ENCODE measurements at places on chromosomes 7 and 10. TPM values are rescaled to one million over a fixed set of nuclear protein-coding genes. Genes with fewer than 3 reads are reported as not detected.
A peak's percentile ranks its signal among the peaks of the same experiment; 100 is the strongest.

SFTPA1 gene
- total RNA-seq: not detected

HKDC1 gene
- 0.19 TPM for total RNA-seq

ZNF277 gene
- 32.0 TPM for total RNA-seq

DNA sequence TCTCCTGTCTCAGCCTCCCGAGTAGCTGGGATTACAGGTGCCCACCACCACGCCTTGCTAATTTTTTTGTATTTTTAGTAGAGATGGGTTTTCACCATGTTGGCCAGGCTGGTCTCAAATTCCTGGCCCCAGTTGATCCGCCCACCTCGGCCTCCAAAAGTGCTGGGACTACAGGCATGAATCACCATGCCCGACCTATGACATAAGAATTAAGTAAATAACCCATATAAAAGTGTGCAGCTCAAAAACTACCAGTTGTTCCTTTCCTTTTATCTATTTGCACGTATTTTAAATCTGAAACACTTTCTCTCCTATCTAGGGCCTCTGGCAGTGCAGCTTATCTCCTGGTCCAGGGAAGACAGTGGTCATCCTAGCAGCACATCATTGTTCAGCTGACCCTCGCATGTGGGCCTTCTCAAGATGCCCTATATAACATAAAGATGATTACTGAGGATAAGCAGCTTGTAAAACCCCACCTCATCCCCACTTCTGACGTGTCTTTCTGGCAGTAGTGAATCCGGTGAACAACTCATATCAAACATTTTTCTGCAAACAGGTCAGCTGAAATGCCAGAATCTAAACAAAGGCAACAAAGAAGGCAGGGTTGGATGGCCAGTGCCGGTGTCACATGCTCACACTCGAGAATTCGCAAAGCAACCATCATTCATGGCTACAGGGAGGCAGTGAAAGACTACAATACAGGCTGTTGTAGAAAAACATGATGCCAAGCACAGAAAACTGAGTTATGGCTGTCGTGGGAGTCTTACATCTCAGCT, 36.0 kb upstream of the KCNIP2 start:
- no peaks in the 10 kb centered on the region for H3K4me1 ChIP-seq
- H3K27me3 ChIP-seq: no peaks in the 10 kb centered on the region
- H3K4me3 ChIP-seq: no peak overlapping the region
- H3K27ac ChIP-seq: no peak overlapping the region

DNA sequence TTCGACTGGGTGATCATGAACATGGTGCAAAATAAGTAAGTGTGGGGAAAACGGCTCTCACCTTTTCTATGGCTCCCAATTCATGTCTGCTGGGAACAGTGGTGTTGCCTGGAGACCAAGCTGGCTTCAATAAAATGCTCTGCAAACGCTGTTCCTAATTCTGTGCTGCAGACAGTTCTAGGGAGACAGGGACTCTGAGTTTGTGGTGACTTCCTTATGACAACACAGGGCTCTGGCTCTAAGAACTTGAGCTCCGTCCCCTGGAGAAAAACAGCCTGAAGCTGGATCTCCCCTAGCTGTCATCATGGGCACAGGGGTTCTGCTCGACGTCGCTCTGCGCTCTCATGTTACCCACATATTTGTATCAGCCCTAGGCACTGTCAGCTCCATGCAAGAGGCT, 61.0 kb upstream of the INSYN2A start:
- no peaks in the 10 kb centered on the region for H3K27me3 ChIP-seq
- H3K4me1 ChIP-seq: no peaks in the 10 kb centered on the region
- no peak for DNase-seq
- no peaks in the 10 kb centered on the region for H3K36me3 ChIP-seq

DNA sequence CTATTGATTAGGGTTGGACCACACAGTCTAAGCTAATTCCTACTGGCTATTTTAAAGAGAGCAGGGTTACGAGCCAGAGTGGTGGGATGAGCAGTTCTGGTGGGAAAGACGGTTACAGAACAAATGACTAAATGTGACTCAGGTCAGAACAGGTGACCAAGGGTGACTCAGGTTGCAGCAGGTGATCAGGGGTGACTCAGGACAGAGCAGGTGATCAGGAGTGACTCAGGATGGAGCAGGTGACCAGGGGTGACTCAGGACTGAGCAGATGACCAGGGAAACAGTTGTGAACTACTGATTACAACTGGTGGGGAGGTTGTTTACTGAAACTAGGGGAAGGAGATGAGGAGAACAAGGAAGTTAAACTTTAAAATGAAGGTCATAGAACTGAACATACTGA, 366.3 kb downstream of the ABCA13 start:
- H3K4me3 ChIP-seq: no peak overlapping the region
- H3K4me1 ChIP-seq: no peaks in the 10 kb centered on the region
- no peak overlapping the region for H3K27ac ChIP-seq
- no peaks in the 10 kb centered on the region for H3K27me3 ChIP-seq

DNA sequence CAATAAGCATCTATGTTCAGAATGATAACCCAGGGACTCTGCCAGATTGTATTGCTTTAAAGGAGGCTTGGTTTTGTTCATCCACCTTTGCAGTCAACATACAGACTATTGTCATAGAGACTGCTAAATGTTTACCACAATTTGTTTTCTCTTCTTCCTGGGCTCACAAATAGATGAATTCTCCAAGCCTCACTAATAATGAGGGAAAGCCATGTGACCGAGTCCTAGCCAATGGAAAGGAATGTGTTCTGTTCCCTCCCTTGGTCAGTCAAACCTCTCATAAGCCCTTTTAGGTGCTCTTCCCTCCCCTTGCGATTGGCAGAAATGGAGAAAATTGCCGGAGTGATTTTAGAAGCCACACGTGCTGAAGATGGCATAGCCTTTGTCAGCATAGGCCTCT, 136.9 kb downstream of the RTKN2 start:
- no peaks in the 10 kb centered on the region for H3K4me1 ChIP-seq
- H3K27me3 ChIP-seq: no peaks in the 10 kb centered on the region
- H3K36me3 ChIP-seq: no peaks in the 10 kb centered on the region
- no peak for DNase-seq

- no peak overlapping the region for H3K27ac ChIP-seq
- no peaks in the 10 kb centered on the region for H3K4me1 ChIP-seq
- no peaks in the 10 kb centered on the region for H3K36me3 ChIP-seq
- no peaks in the 10 kb centered on the region for H3K27me3 ChIP-seq
- no peak overlapping the region for H3K4me3 ChIP-seq
Measured at GRCh38 chr10:1570416-1571051, 166.8 kb downstream of the ADARB2 start.

DNA sequence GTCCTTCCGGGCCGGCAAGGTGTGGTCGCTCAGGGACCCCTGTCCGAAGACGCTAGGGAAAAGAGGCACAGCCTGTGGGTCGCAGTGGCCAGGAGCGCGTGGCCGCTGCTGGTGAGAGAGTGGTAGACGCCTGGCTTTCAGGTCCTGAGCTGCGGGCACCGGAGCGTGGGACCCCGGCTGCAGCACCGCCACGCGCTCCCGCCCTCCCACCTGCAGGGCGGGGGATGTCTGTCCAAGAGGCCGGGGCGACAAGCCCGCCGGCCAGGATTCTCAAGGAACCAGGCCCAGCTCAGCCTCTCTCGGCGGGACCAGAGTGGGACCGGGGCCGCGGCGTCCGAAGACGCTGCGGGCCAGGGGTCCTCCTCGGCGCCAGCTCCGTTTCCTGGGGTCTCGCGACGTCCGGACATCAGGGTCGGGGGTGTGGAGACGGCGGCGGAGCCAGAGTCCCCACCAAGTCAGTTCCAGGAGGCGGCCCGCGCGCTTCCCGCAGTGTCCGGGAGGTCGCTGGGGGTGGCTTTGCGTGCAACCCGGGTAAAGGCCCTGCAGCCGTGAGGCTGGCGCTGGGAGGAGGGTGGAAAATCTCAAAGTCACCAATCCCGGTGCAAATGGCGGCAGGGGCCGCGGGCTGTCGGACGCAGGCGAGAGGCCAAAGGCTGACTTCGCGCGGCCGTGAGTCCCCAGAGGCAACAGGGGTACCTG, 5.5 kb downstream of the ZNF503 start:
- peak overlapping the region; percentile 89 for H3K4me3 ChIP-seq
- H3K27ac ChIP-seq: peak overlapping the region; percentile 92
- no peak for DNase-seq
- H3K4me1 ChIP-seq: peaks cover 12% of the 10 kb centered on the region
- no peaks in the 10 kb centered on the region for H3K36me3 ChIP-seq
- H3K27me3 ChIP-seq: no peaks in the 10 kb centered on the region

DNA sequence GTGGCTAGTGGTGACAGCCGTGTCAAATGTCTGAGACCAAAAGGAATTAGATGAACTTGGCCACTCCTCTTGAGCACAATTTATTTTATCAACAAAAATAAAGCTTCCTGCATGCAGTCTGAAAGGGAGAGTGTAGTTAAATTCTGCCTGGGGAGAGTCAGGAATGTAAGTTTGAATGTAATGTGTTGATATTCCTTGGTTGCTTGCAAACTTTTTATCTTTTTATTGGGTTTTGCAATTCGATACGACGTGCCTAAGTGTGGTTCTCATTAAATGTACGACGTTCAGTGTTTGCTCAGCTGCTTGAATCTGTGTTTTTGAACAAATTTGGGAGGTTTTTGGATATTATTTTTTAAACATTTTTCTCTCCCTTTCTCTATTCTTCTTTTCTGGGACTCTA, 839.9 kb downstream of the CCSER2 start:
- DNase-seq: no peak
- H3K4me3 ChIP-seq: no peak overlapping the region
- H3K4me1 ChIP-seq: no peaks in the 10 kb centered on the region
- no peaks in the 10 kb centered on the region for H3K27me3 ChIP-seq

- no peak overlapping the region for H3K4me3 ChIP-seq
- DNase-seq: no peak
- H3K4me1 ChIP-seq: no peaks in the 10 kb centered on the region
- no peaks in the 10 kb centered on the region for H3K27me3 ChIP-seq
- no peaks in the 10 kb centered on the region for H3K36me3 ChIP-seq
Measured at GRCh38 chr7:114789161-114789560, 132.7 kb upstream of the MDFIC start.

DNA sequence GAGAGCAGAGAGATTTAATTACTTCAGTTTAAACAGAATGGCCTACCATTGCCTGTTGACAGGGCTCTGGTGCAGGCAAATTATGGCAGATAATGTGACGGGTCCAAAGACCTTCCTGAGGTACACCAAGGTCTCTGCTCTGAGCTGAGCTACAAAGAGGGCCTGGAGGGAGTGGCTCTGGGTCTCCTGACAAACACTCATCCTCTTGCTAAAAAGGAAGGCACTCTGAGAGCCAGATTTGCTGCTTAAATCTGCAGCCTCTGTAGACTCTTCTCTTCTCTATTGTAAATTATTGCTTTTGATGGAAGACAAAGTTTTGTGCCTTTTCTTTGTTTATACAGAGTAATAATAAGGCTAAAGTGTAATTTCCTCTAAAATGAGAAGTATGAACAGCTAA, 529.5 kb upstream of the FZD8 start:
- H3K4me3 ChIP-seq: no peak overlapping the region
- H3K4me1 ChIP-seq: no peaks in the 10 kb centered on the region
- H3K27me3 ChIP-seq: no peaks in the 10 kb centered on the region
- no peaks in the 10 kb centered on the region for H3K36me3 ChIP-seq
- H3K27ac ChIP-seq: no peak overlapping the region

GRCh38 chr10:22002591-22003176, 846 bp downstream of the DNAJC1 start:
- H3K27ac ChIP-seq: peak overlapping the region; percentile 99
- peak overlapping the region; percentile 97 for H3K4me3 ChIP-seq
- H3K4me1 ChIP-seq: peaks cover 13% of the 10 kb centered on the region
- DNase-seq: no peak
- no peaks in the 10 kb centered on the region for H3K36me3 ChIP-seq

Measured in esophagus squamous epithelium (tissue), 5 donors.